ENCODE measurements at places on chromosomes 6 and 20.

- peak; percentile 44 for DNase-seq
Measured at GRCh38 chr6:127561660-127562059, 15.3 kb upstream of the C6orf58 start.

GRCh38 chr6:48641544-48641943, 530.5 kb upstream of the PTCHD4 start:
- DNase-seq: peak; percentile 92

GRCh38 chr6:44278315-44278714, 8.1 kb downstream of the TMEM151B start:
- no peak for DNase-seq

DNA sequence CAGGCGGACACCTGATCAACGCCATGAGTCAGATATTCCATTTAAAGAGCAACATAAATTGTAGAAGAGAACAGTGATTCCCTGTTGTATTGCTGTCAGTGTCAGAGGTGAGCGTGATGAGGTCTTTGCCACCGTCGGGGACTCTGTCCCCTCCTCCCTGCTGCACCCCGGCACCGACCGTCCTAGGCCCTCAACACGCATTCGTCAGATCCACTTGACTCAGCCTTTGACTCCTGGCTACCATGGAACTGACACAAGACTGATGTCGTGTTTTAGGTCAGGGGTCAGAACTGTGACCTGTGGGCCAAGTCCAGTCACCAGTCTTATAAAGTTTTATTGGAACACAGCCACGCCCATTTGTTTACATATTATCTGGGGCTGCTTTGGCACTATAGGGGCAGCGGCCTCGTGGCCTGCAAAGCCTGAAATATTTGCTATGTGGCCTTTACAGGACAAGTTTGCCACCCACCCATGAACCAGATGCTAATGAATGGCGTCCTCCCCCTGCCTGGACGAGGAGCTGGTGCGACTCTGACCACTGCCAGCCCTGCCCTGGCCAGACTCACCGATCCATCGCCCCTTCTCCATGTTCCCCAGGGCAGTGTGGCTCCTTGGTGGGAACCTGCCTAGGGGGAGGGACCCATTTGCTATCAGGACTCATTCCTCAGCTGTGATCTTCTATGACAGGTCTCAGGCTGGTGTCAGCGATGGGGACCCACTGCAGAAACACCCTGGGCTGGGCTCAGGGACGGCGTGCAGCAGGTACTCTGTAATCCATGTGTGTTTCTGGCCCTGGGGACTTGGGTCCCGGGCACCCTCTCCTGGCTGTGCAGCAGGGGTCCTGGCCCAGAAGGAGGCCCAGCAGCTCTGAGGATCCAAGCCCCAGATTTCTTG, 37.5 kb upstream of the PHACTR3 start:
- no peak for DNase-seq

- peak; percentile 49 for DNase-seq
Measured at GRCh38 chr20:33407251-33407650, 5.9 kb upstream of the CDK5RAP1 start.

DNA sequence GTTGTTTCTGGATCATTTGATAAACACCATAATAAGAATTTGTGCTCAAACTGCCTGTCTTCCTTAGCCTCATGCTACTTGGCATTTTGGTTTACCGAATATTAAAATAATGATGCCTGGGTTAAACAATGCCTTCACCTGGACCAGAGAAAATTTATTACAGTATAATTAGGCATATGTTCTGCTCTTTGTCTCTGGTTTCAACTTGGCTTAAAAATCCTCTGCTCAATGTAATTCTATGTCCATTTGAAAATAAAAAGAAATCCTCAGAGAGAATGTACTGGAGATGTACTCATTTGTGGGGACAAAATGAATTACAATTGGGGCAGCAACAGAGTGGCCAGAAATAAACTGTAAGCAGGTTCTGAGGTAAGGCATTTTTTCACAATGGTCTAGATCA, 95.0 kb downstream of the DST start:
- no peak for DNase-seq

- no peak for DNase-seq
Measured at GRCh38 chr6:133179481-133179880, 61.7 kb upstream of the EYA4 start.

GRCh38 chr6:128739112-128739511, 143.8 kb upstream of the LAMA2 start:
- DNase-seq: no peak

GRCh38 chr6:54391577-54391976, 83.3 kb downstream of the TINAG start:
- DNase-seq: no peak

DNA sequence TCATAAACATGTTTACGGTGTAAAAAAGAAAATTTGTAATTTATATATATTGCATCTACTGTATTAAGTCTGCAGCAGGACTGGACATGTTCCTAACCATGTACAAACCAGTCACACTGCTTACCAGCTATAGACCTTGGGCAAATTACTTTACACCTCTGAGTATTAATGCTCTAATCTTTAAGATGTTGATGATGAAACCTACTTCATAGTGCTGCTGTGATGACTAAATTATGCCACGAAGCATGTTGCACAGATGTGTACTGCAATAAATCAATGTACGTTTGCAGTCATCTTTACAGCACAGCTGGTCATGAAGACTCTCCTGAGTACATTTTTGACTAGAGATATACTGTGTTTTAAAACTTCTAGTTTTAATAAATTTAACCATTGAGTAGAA, 42.6 kb downstream of the PRKN start:
- DNase-seq: peak; percentile 32

- DNase-seq: no peak
Measured at GRCh38 chr6:117072134-117072533, 193.2 kb upstream of the VGLL2 start.

DNA sequence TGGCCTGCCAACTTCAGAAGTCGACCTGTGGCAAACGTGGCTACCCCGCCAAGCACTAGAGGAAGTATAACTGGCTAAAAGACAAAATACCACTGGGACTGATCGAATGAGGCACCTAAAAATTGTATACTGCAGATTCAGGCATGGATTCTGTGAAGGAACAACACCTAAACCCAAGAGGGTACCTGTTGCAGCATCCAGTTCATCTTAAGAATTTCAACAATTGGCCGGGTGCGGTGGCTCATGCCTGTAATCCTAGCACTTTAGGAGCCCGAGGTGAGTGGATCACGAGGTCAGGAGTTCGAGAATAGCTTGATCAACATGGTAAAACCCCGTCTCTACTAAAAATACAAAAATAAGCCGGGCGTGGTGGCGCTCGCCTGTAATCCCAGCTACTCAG, 27.2 kb upstream of the SPAG4 start:
- no peak for DNase-seq

GRCh38 chr6:150685860-150686259, 86.2 kb downstream of the PLEKHG1 start:
- no peak for DNase-seq

GRCh38 chr6:155054491-155055250, 59.6 kb downstream of the TIAM2 start:
- DNase-seq: no peak

DNA sequence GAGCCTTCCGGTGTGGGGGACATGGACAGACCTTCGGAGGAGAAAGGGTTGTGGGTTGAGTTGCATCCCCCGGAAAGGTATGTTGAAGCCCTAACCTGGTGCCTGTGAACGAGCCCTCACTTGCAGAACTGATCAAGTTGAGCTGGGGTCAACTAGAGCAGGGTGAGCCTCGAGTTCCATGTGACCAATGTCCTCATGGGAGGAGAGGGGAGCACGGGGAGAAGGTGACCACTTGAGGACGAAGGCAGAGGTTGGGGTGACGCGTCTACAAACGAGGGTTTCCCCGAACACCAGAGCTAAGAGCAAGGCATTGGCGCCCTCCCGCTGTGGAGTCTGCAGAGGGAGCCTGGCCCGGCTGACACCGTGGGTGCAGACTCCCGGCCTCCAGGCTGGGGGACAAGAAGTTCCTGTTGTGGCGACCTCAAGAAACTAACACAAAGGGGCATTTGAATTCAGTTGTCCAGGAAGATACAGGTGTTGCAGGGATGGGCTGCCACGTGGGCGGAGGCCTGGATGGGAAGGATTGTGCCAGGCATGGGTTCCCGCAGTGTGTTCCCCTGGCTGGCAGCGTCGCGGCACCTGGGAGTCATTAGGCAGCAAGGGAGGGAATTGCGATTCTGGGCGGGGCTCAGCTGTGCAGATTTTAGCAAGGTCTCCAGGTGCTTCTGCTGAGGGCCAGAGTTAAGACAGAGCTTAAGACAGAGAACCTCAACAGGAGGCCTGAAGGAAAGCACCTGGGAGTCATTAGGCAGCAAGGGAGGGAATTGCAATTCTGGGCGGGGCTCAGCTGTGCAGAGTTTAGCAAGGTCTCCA, 20.4 kb upstream of the UNC93A start:
- no peak for DNase-seq
